ENCODE measurements at places on chromosomes 12 and 14.

DNA sequence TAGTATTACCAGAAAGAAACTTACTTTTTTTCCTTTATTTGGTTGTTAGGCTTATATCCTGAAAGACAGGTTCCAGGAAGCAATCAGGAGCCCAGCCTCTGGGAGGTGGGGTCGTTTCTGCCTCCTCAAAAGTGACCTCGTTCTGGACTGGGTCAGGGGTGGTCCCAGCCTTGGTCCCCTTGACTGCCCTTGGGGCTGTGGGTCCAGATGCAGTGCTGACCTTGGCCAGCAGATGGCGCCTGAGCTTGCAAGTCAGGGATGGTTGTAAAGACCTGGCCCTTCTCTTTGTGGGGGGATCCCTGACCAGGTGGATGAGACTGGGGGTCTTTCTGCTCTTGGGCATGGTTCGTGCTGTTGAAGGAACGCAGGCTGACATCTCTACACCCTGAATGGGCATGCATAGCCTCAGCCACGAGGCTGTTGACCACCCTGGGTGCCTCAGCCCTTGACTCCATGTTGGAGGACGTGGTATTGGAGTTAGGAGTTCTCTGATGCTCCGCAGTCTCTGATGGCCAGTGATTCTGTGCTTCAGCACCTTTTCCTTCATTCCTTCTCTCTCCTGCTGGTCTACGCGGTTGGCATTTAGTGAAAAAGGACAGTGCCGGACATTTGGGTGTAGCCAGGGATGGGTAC is 62.4 kb downstream of the ADCK1 start:
- DNase-seq: peak; percentile 52

DNA sequence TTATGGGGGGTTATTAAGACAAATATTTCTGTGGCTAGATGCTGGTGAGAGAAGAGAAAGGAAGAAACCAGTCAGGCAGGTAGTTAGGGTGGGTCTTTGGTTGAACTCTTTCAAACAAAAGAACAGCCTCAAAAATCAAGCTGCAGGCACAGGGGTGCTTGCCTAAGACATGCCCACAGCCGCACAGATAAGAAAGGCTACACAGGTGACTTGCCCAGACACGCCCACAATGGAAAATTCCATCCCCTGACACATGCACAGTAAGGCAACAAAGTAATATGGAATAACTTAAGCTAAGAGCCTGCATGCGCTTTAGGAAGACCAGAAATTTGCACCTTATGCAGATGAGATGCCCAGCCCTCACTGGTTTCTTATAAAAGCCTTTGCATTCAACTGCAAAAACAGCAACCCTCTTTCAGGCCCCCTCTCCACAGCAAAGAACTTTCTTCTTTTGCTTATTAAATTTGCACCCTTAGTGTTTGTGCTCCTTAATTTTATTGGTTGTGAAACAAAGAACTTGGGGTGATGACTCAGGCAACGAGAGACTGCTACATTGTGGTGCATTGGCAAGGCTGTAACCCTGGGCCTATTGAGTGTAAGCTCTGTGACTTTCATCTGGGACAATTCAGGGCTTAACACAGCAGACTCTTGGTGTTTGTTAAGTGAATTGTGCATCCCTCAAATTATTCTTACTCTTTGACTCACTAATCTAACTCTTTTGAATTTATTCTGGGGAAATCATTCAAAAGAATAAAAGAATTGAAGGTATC is 149.4 kb downstream of the RPAP3 start:
- no peak for DNase-seq

DNA sequence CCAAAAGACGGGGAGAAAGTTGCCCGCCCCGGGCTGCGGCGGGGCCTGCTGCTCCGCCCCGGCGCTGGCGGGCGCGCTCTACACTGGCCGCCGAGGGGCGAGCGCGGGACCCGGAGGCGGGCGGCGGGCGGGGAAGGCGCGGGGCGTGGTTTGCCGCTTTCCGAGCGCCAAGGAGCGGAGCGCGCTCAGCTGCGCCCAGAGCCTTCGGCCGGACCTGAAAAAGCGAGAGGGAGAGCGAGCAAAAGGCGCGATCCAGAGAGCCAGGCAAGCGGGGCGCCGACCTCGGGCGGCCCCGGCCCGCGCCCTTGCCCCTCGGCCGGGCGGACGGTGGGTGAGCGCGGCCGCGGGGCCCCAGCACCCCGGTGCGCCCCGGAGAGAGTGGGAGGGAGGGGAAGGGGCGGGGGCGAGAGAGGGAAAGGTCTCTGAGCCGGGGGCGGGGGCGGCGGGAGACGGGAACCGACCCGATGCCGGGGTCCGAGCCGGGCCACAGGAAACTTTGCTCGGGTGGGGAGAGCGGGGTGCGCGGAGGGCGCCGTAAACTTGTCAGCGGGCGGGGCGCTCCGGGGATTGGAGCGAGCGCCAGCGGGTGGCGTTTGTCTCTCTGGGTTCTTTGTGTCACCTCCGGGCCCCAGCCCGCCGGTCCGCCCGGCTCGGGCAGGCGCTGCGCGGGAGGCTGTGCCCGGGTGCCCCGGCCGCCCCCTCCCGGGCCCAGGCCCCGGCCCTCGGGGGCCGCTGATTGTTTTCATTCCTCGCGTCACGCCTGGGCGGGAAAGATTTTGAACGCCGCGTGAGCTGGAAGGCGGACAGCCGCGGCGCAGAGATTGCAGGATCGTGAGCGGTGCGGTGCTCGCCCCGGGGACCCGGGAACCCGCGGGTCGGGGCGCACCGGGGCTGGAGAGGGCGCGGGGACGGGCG is at the start of gene SYNE2:
SYNE2 (plus strand) TSS at position 188 of the 915 bp plus-strand sequence. CDS start 56,145 bp downstream, outside the sequence.
- DNase-seq: peak; percentile 73

DNA sequence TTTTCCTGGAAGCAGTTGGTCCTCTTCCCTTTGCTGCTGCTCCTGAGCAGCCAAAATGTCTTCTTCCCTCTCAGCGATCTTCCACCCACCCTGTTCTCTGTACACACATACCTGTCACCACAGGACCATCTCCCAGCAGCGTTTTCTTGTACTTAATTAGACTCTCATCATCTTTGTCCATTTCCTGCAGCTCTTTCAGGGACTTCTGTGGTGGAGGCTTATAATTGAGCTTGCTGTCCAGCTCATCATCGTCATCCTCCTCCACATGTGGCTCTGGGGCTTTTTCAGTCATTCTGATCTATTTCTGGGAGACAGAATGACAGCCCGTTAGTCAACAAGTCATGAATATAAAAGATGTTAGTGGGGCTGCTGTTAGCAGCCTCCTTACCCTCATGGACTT is 11.0 kb downstream of the ARHGDIB start:
- DNase-seq: no peak

DNA sequence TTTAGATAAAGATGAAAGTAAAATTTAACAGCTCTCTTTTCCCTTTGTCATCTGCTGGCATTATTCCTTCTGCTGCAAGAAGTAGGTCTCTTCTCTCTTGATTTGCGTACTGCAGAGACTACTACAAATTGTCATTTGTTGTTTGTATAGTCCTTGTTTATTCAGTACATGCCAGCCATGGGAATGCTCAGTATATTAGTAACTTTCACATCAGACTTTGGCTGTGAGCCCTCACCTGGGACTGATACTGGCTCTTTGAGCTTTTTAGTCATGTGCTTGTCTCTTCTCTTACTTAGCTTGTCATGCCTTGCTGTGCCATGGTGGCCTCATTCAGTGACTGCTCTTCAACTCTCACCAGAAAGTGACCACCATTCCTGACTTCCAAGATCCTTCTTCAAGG is 169.8 kb downstream of the PRKCH start:
- DNase-seq: no peak

DNA sequence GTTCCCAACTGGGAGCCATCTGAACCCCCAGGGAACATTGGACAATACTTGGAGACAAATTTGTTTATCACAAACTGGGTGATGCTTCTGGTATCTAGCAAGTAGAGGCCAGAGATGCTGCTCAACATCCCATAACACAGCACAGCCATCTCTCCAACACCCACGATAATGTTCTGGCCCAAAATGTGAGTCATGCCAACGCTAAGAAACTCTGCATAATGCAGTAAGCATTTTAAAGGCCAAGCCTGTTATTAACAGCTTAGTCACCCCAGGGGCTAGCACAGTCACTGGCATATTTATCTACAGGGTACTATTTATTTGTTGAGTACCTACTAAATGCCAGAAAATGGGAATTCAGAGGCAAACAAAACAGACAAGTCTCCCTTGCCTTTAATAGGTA is 873.1 kb upstream of the TMEM132C start:
- DNase-seq: no peak

- no peak for DNase-seq
Observed at GRCh38 chr12:66694666-66695613, 16.1 kb upstream of the GRIP1 start.

Data from stimulated activated CD4-positive, alpha-beta T cell treated with anti-CD3 and anti-CD28 coated beads, Interleukin-2, amount 100 ng/mL, for 4 hours (primary cell).